AG20443 (cell line): ENCODE measurements at places on chromosomes 5 and 9.
A peak's percentile ranks its signal among the peaks of the same experiment; 100 is the strongest.

- no peak for DNase-seq
Observed at GRCh38 chr9:18601956-18602355, 128.0 kb downstream of the ADAMTSL1 start.

DNA sequence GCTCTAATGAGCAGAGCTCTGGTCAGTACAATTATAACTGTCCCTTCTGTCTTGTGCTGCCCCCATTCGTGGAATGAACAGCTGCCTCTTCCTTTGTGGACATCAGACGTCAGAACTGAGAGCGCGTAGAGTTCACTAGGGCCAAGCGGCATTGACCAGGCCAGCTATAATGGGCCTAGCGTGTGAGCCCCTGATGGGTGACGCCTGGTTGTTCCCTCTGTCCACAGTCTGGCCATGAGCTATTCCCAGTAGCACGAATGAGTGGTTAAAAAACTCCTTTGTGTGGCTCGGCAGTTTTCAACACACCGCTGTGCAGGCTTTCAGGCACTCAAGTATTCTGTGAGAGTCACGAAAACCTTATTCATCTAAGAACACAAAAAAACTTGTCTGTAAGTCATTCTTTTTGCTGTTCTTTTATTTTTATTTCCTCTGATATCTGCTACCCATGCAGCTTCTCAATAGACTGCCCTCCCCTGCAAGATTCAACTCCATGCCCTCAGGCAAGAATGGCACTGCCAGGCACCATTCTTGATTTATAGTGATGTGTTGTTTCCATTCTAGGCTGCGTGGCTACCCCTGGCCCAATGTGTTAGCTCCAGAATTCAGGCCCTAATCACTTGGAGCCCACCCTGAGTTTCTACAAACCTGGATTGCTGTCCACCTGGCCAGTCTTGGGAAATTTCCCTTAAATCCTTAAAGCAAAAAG is 52.5 kb downstream of the ANKDD1B start:
- no peak for DNase-seq

- no peak for DNase-seq
Observed at GRCh38 chr5:39264528-39264927, 45.2 kb upstream of the FYB1 start.

DNA sequence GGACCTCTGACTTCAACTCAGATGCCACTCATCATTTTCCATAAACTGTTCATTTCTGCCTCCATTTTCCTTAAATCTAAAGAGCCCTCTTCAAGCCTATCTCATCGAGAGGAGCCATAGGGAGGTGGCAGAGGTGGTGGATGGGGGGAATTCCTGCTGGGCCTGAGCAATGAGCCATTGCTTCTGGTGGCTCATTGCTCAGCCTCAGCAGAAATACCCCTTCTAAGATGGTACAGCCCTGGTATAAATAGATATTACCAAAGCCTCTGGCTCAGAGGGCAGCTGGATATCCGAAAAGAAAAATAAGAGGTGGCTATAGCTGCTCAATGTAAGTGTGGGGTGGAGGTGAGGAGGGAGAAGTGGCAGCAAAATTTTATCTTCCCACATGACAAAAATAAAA is 313.5 kb downstream of the CAAP1 start:
- no peak for DNase-seq

- DNase-seq = peak; percentile 82
Observed at GRCh38 chr9:99040911-99041582, 63.9 kb upstream of the TGFBR1 start.

DNA sequence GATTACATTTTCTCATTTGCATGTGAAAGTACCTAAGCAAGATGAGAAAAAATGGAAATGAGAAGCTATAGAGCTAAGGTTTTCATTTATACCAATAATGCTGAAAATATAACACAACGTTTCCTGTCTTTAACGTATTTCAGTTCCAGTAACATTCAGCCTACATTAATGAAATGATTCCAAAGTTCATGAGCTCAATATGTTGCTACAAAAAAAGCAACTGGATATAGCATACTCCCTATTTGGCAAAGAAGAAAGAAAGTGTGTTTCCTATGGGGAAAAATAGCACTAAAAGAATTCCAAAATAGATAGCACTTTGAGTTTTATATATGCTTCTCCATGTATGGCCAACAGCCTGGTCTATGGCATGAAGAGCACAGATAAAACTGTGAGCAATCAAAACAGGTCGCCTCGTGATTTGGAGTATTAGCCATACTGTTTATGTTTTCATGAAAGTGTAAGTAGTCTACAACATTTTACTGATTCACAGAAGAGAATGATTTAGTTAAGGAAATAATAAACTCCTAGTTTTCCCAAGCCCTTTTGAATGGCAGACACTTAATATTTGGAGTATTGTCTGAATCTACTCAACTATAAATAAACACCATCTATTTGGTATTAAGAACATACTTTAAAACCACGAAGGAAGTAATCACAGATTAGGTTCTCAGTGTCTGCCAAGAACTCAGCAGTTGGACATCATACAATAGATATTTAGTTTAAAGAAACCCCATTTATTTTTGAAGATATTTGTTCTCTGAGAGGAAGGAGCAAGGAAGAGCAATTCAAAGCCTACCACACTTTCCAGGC is 258.7 kb upstream of the RASA1 start:
- no peak for DNase-seq

- DNase-seq = peak; percentile 58
Observed at GRCh38 chr9:16884952-16885513, 14.6 kb upstream of the BNC2 start.

DNA sequence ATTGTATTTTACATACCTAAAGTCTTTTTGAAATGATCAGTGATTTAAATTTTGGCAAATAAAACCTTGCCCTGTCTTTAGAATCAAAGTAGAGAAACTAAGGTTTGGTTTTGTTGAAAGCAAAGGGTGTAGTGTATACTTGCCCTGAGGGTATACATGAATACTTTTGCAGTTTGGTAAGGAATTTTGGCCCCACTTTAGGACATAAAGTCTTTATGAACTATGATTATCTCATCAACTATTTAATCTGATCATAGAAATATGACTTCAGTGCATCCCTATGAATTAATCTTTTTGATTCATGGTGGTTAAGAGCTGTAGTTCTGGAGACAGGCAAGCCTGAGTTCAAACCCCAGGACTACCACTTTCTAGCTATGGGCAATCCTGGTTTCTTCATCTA is 17.7 kb downstream of the RAD1 start:
- no peak for DNase-seq

DNA sequence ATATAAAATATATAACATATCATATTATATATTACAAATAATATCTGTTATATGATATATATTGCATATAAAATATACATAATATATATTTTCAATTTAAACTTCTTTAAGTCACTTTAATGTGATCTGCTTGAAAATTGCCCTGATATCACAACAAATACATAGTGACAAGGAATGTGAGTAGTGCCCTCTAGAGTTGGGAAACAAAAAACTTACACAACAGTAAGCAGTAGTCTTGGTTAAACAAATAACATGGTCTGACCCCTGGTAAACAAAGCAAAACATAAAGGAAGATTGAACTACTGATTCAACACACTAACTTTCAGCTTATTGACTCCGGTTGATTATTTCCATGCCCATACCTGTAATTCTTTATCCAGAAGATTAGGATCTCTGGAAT is 188.3 kb upstream of the NMUR2 start:
- DNase-seq = no peak

DNA sequence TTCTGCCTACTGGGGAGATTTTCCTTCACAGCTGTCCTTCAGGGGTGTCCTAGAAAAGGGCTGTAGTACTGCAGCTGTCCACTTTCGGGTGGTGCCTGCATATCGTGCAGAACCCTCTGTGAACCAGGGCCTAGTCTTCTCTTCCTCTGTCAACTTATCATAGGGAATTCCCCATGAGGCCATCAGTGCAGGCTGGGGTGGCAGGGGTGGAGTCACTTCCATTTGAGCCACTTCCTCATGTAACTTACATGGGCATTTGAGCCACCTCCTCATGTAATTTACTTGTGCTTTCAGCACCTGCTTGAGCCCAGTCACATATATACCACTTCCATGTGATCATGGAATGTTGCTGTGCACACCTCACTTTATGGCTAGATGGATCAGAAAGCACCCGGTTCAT is 742.0 kb upstream of the RGMB start:
- no peak for DNase-seq

- no peak for DNase-seq
Observed at GRCh38 chr5:54673523-54674225, 156.1 kb downstream of the SNX18 start.
